Suppressor macrophage (primary cell): ENCODE measurements at places on chromosomes 16 and 17.

DNA sequence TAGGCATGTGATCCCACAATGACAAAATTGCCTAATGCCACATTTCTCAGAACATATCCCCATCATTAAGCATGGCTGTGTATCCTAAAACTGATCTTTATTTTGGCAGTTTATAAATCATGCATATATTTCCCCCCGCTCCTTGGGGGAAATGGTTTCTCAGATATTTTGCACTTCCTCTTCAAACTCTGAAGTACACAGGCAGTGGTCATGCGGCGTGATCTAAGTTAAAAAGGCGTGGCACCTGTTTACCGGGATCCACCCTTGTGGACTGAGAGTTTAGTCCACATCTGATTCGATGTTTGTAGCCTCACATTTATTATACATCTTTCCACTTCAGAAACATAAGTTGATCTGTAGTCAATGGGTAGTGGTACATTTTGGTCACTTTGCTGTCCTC, 51.4 kb downstream of the USP10 start:
- peak; percentile 74 for DNase-seq

- peak; percentile 65 for DNase-seq
These were observed 12.2 kb downstream of the CD300LD start for GRCh38 chr17:74579900-74580299.

DNA sequence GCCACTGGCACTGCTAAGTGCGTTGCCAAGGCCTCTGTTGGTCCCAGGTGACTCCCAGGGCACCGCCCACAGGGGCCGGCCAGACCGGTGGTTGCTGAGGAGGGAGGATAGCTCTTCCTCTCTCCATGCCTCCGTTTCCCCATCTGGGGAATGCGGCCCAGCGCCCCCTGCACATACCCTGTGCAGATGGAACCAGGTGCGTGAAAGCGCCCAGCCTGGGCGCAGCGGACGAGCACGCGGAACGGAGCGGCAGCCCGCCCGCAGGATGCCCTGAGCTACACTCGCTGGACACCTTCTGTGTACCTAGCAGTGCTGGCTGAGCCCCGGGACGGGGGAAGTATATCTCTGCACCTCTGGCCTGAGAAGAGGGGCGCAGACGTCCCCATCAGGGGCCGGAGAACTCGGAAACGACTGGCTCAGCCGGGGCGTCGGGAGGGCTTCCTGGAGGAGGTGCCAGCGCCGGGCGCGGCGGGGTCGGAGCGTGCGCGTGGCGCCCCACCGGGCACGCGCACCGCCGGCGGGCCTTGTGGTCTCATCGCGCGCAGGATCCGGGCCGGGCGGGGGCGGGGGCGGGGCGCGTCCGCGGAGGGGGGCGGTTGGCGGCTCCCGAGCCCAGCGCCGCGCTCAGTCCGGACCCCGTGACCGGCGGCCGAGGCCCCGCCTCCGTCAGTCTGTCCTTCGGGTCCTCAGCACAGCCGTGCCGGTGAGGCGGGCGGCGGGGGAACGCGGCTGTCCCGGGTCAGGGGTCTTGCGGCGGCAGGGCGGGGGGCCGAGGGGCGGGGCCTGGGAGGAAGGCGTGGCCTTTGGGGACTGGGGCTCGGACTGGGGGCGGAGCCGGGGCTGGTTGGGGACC, at the start of the genes CCDC78 and HAGHL:
Gene CCDC78, minus strand, starts transcription at position 6 of the 853 bp plus-strand sequence. CDS start 76 bp downstream, outside the sequence.
Gene HAGHL, plus strand, starts transcription at position 669 of the 853 bp plus-strand sequence. CDS start 404 bp downstream, outside the sequence.
- peak; percentile 88 for DNase-seq

GRCh38 chr16:12329246-12329995, 352.9 kb downstream of the SNX29 start:
- no peak for DNase-seq

- peak; percentile 79 for DNase-seq
These were observed at the start of gene GNAO1 for GRCh38 chr16:56191156-56191815. Gene GNAO1, plus strand, starts transcription at chr16:56191489. Its CDS starts 747 bp downstream, at chr16:56192236.

GRCh38 chr17:34135841-34136240, 119.2 kb upstream of the CCL2 start:
- DNase-seq, result no peak

DNA sequence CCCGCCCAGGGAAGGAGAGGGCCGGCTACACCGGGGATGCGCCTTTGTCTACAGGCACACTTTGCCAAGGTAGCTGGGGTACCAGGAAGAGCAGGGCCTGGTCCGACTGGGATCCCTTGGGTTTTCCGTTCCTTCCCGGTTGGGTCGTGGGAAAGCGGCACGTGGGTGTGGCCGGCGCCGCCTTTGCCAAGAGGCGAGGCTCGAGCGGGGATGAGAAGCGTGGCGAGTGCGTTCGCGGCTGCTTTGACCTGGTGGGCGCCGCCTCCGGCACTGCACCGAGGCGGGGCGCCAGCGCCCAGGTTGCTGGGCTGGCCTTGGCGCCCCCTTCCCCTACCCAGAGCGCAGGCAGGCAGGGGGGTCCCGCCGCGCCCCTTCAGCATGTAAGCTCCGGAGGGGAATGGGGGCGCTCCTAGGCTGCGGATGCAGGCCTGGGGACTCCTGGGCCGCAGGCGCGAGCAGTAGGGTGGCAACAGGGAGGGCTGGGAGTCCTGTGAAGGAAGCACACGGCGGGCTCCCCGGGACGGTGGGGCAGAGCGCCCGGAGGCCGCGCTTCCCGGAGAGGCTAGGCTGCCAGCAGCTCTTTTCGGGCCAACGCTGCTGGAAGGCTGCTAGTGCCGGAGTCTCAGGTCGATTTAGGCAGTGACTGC, 2.0 kb downstream of the HAS3 start:
- DNase-seq, result no peak

GRCh38 chr16:67907397-67908180, 14.5 kb downstream of the PSKH1 start:
- DNase-seq, result no peak

DNA sequence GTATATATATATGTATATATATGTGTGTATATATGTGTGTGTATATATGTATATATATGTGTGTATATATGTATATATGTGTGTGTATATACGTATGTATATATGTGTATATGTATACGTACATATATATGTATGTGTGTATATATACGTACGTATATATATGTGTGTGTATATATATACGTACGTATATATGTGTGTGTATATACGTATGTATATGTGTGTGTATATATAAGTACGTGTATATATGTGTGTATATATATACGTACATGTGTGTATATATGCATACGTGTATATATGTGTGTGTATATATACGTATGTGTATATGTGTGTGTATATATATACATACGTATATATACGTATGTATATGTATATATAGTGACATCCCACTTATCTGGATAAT, 154.4 kb downstream of the CDRT15L2 start:
- DNase-seq, result no peak

DNA sequence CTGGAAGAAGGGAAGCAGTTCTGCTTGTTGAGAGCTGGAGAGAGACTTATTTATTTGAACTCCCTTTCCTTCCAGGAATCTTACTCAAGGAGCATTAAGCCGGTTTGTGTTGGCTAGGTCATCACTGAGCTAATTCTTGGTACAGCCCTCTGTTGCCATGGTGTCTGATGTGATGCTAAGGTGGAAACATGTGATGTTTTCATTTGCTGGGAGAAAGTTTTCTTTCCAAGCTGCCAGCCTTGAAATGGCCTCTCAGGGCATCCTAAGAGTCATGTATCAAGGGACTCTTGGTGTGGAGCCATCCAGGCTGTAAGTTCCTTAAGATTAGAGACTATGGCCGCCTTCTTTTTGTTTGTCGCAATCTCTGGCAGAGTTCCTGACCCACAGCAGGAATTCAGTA, 4.2 kb downstream of the PSKH1 start:
- DNase-seq, result no peak

DNA sequence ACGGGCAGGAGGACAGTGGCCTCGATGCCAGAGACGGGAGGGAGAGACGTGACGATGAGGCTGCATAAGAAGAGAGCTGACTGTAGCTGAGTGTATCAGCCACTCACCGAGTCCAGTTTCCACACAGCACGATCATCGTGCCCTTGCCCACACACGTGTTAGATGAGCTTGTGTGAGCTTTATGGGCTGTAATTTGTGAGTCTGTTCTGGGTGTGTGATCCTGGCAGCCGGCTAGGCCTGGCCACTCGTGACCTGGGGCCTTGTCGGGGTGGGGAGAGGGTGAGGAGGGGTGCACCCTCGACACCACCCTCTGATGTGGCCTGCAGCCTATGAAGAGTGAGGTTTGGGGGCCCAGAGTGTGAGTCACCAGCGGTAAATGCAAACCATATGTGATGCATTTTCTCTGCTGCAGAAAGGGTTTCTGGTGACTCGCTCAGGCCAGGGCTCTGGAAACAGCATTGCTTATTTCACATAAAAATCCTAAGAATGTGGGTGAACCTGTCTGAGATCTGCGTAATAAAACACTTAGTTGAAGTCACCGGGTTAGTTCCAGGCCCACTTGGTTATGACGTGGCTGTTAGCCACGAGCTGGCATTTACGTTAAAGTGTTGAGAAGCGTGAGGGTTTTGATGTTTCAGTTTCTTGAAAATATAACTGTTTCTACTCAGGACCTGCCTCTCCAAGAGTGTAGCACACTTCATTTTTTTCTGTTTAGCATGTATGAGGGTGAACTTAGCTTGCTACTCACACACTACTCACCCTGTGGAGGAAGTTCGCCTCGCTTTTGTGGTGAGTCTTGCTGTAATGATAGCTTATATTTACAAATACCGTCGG, 4.2 kb downstream of the METRNL start:
- peak; percentile 78 for DNase-seq

DNA sequence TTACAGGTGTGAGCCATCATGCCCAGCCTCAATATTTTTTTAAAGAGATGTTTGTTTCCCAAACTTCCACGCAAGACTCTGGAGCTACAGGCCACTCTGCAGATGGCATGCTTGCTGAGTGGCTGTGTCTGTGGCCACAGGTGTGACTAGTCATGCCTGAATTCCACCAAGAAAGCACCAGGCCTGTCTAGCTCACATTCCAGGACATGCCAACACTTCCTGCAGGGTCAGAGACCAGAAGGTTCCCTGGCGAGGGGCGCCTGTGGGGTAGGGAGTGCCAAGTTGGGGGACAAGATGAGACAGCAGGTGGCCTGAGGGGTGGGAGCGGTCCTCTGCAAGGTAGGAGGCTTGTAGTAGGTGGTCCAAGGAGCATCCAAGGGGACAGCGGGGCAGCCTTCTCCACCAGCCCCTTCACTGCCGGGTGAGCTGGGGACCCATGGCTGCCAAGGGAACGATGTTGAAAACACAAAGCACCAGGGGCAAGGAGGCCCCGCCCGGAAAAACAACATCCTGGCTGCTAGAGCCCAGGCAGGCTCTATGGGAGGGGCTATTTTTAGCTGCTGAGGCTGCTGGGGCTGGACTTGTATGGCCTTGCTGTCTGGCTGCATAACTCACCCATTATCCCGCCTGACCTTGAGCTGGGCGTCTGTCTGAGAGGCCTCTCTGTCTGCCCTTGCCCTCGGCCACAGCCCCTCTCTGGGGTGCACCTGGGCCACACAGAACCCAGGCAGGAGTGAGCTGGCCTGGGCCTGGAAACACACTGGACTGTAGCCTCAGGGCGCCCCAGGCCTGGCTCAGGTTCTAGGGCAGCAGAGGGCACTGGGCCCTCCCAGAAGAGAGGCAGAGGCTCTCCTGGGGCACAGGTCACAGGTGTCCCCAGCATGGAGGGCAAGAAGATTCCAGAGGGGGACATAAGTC, 5.7 kb downstream of the TRIM47 start:
- no peak for DNase-seq

DNA sequence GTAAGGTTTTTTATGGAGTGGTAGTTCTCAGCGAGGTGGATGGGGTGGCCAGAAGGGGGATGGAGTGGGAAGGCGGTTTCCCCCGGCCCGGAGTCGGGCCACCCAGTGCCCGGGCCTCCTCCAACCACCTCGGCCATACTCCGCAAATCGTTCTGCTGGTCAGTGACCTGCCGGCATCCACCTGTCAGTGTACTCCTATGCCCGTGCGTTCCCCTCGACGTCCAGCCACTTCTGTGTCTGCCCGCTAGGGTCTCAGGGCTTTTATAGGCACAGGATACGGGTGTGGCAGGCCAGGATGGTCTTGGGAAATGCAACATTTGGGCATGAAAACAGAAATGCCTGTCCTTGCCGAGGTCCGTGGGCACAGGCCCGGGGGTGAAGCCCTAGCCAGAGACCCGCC, 19.3 kb upstream of the ASGR2 start:
- DNase-seq, result no peak

DNA sequence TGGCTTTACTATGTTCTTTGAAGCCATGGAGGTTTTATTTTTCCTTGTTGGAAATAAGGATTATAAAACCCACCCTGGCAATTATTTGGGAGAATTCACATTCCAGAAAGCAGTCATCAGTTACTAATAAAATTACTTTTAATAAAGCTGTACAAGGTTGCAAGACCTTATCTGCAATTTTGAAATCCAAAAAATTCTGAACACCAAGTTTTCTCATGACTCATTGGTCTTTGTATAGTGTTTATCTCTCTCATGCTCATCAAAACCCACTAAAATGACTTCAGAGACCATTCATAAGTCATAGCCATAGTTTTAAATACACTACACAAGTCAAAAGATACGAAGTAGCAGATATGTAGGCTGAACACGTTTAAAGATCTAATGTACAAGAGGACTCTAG, 6.0 kb upstream of the KRT38 start:
- DNase-seq, result no peak

GRCh38 chr17:19331543-19332245, 30.8 kb downstream of the B9D1 start:
- DNase-seq, result no peak

GRCh38 chr17:29078183-29079045, 35.5 kb downstream of the PIPOX start:
- peak; percentile 53 for DNase-seq

GRCh38 chr17:19371259-19372010, 6.9 kb upstream of the MAPK7 start:
- DNase-seq, result peak; percentile 30

DNA sequence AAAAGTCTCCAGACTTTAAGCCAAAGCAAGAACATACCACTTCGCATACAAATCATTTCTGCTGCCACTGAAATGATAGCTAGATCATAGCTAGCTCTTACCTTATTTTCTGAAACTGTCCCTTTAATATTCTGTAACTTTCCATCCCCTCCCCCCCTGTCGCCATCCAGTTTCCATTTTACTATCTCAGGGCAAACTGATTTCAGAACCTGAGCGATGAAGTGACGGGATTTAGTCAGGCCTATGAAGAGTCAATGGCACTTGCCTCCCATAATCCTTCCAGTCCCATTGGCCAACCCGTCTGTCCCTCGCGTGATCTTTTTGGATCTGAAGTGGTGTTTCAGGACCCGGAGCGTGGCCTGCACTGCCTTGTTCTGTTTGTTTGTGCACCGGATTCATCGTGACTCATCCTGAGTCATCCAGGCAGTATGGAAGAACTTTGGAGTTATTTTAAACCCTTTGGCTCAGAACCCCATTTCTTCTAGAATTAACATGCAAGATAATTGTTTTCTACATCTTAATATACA, 199.8 kb upstream of the CHMP6 start:
- peak; percentile 63 for DNase-seq
